ENCODE measurements at places on chromosomes 2 and 18.

GRCh38 chr2:36329746-36330472 is 25.7 kb upstream of the CRIM1 start:
- DNase-seq = peak; percentile 35

DNA sequence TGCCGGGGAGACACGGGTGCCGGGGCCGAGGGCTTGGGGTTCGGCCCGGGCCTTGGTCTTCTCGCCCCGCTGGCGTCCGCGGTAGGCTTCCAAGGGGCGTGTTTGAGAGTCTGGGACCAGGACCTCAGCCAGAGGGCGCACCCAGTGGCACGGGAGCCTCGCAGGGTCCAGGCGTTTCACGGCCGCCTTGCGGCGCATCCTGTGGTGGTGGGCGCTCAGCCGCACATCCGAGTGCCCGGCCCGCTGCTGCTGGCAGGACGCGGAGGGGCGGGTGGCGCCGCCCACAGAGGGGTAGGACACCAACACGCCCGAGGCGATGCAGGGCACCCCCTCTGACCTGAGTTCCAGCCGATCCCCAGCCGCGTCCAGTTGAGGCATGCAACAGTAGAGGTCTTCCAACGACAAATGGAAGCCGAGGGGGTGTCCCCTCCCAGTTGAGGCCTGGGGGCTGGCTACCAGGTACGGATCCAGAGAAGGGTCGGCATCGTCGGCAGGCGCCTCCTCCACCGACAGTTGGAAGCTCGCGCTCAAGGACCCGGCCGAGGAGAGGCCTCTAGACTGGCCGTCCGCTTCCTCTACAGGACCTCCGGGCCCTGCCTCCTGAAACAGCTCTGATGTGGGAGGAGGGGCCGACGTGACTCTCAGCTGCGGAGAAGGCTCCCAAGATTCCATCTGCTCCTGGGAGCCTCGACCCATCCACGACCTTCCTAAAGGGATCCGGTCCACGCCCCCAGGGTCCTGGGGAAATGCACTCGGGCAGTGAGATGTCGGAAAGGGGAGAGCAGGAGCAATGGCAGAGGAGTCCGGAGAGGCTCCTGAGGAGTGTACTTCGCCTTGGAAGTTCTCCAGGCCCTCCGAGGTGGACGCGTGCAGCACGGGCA is 6.3 kb downstream of the C2orf81 start:
- no peak for DNase-seq

DNA sequence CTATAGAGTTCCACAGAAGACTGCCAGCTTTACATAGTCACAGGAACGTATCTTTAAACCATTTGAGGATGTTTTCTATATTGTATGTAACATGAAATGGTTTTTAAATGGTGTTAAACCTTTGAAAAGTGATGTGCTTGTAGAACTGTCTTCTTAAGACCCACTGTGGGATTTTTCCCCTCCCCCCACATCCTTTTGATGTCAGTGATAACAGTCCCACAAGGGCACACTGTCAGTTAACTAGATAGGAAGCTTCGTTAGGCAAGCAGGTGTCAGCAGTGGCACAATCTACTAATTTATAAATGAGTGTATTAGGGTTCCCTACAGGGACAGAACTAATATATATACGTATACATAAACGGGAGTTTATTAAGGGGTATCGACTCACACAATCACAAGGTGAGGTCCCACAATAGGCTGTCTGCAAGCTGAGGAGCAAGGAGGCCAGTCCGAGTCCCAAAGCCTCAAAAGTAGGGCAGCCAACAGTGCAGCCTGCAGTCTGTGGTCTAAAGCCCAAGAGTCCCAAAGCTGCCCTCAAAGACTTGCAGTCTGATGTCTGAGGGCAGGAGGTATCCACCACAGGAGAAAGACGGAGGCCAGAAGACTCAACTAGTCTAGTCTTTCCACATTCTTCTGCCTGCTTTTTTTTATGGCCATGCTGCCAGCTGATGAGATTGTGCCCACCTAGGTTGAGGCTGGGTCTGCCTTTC is 23.8 kb upstream of the HNRNPLL start:
- DNase-seq = no peak

DNA sequence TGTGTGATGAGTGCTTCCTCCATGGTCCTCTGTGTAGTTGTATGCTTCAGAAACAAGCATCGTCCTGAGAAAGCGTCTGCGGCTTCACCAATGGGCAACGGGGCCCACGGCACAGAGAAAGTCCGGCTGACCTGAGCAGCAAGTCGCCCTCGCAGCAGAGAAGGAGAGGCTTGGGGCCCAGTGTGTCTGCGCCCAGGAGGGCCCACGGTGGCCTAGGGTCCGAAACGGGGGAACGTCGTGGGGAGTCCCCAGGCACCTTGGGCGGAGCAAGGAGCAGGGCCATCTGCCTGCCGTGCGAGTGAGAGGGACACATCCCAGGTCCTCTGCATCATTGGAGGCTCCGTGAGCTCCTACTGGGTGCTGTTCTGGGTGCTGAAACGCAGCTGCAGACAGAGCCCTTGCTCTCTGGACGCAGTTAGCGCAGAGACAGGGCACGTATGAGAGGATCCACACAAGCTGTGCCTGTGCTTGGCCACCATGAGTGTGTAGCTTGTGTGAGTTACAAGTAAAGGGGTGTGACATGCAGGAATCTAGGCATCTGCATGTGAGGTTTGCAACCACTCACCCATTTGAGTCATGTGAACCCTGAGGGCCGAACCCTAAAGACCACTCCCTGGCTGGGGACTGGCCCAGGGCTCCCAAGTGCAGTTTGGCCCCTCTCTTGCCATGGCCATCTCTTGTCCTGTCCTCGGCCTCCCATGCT is 10.6 kb downstream of the GPC1 start:
- no peak for DNase-seq

DNA sequence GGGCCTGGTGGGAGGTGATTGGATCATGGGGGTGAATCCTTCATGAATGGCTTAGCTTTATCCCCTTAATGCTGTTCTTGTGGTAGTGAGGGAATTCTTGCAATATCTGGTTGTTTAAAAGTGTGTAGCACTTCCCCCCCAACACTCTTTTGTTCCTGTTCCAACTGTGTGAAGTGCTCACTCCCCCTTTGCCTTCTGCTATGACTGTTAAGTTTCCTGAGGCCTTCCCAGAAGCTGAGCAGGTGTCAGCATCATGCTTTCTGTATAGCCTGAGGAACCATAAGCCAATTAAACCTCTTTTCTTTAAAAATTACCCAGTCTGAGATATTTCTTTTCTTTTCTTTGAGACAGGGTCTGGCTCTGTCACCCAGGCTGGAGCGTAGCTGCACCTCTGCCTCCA is 139.4 kb downstream of the RNF152 start:
- DNase-seq = no peak

- DNase-seq = no peak
These were observed 64.0 kb downstream of the MBP start for GRCh38 chr18:77068321-77069312.

DNA sequence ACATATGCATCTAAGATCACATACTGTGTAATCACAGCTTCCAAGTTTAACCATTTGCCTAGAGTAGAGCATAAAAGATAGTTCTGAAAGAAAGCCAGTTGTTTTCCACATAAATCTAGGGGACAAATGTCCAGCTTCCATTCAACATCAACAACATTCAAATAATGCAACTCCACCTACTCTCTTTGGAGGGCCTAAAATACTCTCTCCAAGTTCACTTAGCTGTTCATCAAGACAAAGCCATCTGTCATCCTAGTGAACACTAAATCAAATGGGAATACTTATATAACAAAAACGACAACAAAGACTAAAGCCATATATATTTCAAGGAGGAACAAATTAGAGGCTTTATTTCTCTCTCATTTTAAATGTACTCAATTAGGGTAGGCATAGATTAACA is 221.5 kb upstream of the CDH2 start:
- DNase-seq = peak; percentile 85

Measured in NCI-H1417 (cell line).